Astrocyte of the spinal cord (primary cell): ENCODE measurements at places on chromosomes 6 and 20.
A peak's percentile ranks its signal among the peaks of the same experiment; 100 is the strongest.

GRCh38 chr6:24749297-24749696 lies 25.4 kb upstream of the GMNN start:
- DNase-seq: no peak

GRCh38 chr20:43191143-43191542 lies 1.4 kb upstream of the PTPRT start:
- no peak for DNase-seq

DNA sequence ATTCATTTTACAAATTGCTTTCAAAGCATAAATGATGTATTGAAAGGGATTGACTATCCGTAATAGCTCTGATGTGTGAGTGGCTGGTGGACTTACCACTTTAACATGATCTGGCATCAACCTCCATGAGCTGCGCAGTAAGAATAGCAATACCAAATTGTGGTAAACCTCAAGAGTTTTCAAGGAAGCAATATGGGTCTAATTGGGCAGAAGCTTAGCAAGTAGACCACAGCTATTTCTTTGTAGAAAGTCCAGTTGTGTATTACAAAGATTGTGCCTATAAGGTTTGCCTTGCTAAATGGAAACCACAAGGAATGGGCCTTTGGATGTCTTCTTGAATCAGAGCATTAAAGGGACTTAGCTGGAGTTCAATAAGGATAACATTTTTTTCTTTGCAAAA lies 736.6 kb downstream of the KIF16B start:
- peak; percentile 22 for DNase-seq

DNA sequence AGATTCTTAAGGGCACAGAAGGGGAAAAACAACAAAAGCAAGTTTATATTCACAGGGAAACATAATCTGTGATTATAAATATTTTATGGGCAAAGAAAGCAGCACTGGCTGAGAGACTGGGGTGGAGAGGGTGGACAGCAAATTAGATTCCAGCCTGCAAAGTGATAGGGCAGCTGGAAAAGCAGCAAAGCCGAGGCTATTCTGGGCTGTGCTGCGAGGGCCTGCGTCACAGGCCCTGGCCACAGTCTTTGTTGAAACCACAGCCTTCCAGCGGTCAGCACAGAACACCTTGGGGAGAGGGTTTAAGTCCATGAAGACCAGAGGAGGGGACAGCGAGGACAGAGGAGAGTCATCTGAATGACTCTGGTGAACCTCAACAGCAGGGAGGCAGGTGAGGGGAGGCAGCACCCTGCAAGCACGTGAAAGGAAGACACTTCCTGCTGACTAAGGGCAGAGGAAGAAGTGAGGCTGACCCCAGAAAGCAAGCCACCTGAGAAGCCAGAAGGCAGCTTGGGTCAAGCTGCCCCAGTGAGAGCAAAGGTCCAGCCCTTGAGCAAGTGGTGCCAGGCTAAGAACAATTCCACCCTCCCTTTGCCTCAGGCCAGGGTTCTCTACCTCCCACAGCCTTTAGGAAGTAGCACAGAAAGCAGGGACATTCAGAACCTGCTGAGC lies 17.1 kb downstream of the MRPL14 start:
- no peak for DNase-seq

- no peak for DNase-seq
These were observed 46.2 kb upstream of the EEF1A1 start for GRCh38 chr6:73566954-73567591.

GRCh38 chr6:108453601-108454185 lies 107.0 kb upstream of the FOXO3 start:
- peak; percentile 94 for DNase-seq

DNA sequence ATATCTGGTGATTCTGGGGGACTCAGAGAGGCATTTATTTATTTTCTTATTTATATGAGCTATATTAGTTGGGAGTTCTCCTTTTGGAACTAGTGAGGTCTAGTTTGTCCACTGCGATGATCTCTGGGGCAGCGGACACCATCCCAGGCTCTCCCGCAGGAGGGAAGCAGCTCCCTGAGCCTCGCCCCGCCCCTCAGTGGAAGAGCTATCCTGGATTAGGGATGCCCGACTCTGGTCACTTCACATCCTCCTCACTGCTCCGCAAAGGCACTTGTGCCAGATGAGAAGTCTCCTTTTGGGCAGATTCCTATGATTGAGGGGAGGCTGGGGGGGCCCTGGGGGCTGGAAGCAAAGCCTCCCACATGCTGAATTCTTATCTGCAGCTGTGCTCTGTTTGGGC lies 3.6 kb upstream of the MAS1 start:
- DNase-seq: no peak

DNA sequence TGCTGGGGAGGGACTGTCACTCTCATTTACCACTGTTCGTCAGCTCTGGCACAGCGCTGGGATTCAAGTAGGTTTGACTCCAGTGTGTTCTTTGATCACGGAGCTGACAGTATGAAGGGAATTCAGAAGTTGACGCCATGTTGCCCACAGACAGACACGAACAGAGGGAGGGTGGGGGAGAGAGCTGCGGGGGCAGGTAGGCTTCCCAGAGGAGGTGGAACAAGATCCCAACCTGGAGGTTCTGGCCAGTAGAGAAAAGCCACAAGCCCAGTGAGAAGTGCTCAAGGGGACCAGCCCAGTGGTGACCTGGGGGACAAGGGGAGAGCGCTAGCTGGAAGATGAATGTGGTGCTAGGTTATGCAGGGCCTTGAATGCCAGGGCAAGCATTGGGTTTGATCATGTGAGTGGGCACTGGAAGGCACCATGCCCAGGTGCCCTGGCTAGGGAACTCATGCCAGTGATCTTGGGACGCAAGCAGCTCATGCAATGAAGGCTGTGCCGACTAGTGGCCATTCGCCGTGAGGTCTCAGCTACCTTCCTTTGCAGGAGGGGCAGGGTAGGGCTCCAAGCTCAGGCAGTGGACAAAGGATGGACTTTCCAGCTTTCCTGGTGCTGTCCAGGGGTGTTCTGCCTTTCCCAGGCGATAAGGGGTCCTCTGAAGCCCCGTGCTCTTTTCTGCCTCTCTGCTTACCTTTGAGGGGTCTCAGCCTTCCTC lies 50.4 kb upstream of the APCDD1L start:
- no peak for DNase-seq

GRCh38 chr6:30483677-30484279 lies 5.5 kb upstream of the HLA-E start:
- peak; percentile 66 for DNase-seq

DNA sequence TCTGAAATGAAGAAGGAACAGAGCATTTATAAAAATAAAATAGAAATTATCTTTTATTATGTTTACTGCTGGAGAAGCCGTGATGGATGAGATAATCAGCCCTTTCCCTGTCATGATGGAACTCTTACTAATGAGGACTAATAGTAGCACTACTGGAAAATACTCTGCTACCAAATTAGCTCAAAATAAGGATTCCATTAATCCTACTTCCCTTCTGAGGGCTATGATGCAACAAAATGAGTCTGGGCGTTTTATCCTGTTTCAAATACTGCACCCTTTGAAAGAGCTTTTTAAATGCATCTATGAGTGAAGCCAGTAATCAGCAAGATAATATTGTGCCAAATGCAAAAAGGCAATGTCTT lies 59.3 kb upstream of the CARMIL1 start:
- DNase-seq: no peak

GRCh38 chr6:75430631-75431325 lies 62.8 kb downstream of the FILIP1 start:
- peak; percentile 40 for DNase-seq

- DNase-seq: no peak
These were observed 615.0 kb downstream of the C6orf118 start for GRCh38 chr6:164694386-164694785.

DNA sequence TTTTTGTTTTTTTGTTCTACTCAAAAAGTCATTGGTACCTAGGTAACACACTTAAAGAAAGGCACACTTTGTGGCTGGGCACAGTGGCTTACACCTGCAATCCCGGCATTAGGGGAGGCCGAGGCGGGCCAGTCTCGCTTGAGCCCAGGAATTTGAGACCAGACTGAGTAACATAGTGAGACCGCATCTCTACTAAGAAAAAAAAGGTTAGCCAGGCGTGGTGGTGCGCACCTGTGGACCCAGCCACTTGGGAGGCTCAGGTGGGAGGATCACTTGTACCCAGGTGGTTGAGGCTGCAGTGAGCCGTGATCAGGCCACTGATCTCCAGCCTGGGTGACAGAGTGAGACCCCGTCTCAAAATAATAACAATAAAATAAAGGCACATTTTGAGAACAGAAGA lies 67.4 kb upstream of the BHLHE23 start:
- DNase-seq: no peak

DNA sequence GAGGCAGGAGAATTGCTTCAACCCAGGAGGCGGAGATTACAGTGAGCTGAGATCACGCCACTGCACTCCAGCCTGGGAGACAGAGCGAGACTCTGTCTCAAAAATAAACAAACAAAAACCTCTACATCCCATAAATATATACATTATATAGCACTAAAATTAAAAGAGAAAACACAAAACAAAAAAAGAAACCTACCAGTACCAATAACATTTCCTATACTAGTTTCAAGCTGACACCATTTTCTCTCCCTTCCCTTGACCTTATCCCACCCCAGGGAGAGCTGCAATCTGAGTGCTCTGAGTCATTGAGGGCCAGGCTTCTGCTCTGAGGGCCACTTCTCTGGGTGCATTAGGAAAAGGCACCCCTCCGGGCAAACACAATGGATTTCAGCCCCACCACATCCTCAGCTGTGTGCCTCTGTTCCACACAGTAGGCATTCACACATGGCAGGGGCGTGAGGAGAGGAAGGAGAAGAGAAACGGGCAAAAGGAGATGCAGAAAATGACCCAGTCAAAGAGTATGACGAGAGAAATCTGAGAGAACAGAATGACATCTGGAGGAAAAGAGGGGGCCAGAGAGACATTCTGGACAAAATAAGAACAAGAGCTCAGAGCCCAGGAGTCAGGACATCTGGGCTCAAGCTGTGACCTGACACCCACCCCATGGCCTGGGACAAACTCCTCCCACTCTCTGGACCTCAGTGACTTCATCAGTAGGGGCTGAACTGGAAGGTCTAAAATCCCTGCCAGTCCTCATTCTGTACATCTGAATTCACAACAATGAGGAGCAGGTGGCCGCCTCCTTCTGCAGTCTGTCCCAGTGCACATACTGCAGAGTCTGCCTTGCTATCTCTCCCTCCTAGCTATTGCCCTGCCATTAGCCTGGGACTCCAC lies 18.2 kb downstream of the TRIM26 start:
- DNase-seq: no peak

DNA sequence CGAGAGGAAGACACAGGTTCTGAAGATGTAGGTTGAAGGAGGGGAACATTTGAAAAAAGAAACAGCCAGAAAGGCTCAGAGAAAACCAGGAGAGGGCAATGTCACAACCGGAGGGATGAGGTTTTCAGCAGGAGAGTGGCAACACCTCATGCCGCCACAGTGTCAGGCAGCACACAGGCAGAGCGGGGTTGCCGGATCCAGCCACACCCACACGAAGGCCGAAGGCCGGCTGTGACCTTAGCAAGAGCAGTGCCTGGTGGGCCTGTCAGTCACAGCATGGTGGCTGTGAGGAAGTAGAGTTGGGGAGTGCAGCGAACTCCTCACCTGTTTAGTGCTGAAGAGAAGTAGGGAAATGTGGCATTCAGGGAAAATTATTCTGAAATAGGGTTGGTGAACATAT lies 14.0 kb downstream of the HDDC2 start:
- DNase-seq: no peak
